Neural progenitor cell (in vitro differentiated cells): ENCODE measurements at places on chromosomes 16 and 17.

- no peak overlapping the region for H3K4me3 ChIP-seq
- no peaks in the 10 kb centered on the region for H3K4me1 ChIP-seq
Observed at GRCh38 chr17:31250229-31250628, 46.8 kb downstream of the OMG start.

GRCh38 chr16:30004424-30004776 is 6.4 kb downstream of the DOC2A start:
- peaks cover 7% of the 10 kb centered on the region for H3K27me3 ChIP-seq
- no peaks in the 10 kb centered on the region for H3K36me3 ChIP-seq
- H3K27ac ChIP-seq: peak overlapping the region; percentile 46
- no peak for DNase-seq
- no peak overlapping the region for H3K4me3 ChIP-seq

- H3K27me3 ChIP-seq: no peaks in the 10 kb centered on the region
- no peak for DNase-seq
- no peaks in the 10 kb centered on the region for H3K36me3 ChIP-seq
- H3K27ac ChIP-seq: no peak overlapping the region
- H3K4me1 ChIP-seq: no peaks in the 10 kb centered on the region
Observed at GRCh38 chr17:81582341-81582740, 30.2 kb upstream of the FAAP100 start.

GRCh38 chr17:31538080-31538762 is 146.7 kb downstream of the RAB11FIP4 start:
- no peak for DNase-seq
- H3K27ac ChIP-seq: no peak overlapping the region
- no peaks in the 10 kb centered on the region for H3K36me3 ChIP-seq
- H3K4me1 ChIP-seq: peaks cover 4% of the 10 kb centered on the region
- no peaks in the 10 kb centered on the region for H3K27me3 ChIP-seq

DNA sequence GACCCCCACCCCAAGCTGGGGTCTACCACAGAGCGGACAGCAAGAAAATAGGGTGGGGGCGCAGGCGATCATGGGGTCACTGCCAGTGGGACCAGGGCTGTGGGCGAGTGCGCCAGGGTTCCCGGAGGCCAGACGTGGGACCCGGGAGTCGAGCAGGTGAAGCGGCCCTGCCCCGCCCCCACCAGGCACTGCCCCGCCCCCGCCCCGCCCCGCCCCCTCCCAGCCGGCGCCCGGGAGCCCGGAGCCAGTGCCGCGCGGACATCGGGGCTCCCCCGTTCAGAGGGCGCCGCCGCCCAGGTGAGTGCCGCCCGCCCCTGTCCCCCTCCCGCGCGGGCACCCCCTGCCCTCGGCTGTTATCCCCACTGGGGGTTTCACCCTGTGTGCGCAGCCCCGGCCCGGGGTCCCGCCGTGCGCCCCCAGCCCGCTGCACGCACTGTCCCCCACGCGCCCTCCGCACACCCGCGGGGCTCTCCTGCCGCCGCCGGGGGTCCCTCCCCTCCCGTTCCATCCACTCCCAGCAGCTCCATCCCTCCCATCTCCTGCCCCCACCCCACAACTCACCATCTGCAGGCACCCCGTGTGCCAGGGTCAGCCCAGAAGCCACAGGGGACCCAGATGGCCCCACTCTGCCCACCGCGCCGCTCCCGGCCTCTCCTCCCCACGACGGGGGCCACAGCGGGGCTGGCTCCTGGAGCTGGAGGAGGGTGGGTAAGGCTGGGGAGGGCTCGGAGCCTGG is at the start of gene SSTR5:
SSTR5 (plus strand) TSS at position 222 of the 736 bp plus-strand sequence. CDS start 6,122 bp downstream, outside the sequence.
- no peaks in the 10 kb centered on the region for H3K36me3 ChIP-seq
- H3K27ac ChIP-seq: no peak within 1 kb of the TSS
- H3K4me1 ChIP-seq: peaks cover 17% of the 10 kb centered on the region
- peak within 1 kb of the TSS; percentile 25 for H3K4me3 ChIP-seq
- peaks cover 54% of the 10 kb centered on the region for H3K27me3 ChIP-seq

DNA sequence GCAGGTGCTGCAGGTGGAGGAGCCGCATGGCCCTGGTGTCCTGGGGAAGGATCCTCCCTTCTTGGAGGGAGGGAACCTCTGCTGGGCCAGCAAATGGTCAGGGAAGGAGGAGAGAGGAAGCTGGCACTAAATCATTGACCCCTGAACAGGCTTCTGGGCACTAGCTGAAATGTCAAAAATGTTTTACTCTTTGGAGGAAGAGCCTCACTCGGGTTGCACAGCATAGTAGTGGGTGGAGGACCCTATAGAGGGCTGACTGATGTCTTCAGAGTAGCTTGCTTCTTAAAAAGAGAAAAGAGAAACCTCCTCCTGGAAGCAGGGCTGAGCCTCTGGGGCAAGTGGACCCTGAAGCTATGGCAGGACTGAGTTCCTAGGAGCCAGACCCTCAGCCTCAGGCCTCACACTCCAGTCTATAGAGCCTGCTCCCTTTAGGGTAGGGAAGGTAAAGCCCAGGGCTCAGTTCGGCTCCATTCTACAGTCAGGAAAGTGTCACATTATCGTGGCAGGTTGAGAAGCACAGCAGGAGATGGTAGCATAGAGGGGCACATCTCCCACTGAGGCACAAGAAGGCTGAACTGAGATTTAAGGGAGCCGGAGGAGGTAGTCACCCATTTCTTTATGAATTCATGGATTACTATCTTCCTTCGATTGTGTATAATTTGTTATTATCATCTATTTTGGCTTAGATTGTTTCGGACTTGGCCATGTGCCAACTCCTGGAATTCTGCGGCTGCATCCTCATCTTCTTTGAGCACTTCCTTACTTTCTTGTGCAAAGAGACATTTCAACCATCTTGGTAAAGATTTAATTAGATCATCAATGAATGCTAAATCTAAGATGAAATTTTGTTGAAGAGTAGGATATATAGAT is 7.3 kb upstream of the CUEDC1 start:
- H3K4me1 ChIP-seq: peaks cover 7% of the 10 kb centered on the region
- no peak for DNase-seq
- no peak overlapping the region for H3K27ac ChIP-seq

DNA sequence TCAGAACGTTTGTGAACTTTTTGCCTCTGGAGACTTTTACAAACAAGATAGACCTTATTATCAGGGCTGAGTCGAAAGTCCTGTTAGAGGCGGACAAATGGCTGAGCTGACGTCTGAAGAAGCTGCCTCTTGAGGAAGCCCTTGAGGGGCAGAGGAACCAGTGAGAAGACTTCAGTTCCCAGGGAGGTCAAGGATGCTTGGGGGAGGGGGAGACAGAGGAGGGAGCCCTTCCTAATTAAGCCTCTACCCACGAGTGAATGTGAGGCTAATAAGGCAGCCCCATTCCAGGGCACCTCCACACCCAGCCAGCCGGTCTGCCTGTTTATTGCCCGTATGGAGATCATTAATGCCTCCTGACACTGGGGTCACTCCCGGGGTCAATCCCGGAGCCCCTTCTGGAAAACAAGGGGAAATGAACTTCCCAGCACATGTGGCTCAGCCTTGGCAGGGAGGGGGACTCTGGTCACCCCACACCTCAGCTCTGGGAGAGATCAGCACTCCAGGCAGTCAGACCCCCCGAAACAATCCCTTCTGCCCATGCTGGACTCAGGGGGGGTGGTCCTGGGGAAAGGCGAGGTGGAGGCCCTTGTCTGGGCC is 9.2 kb upstream of the TBX4 start:
- no peak overlapping the region for H3K4me3 ChIP-seq
- H3K4me1 ChIP-seq: peaks cover 7% of the 10 kb centered on the region
- no peak overlapping the region for H3K27ac ChIP-seq
- no peak for DNase-seq
- H3K27me3 ChIP-seq: peaks cover 39% of the 10 kb centered on the region
- H3K36me3 ChIP-seq: no peaks in the 10 kb centered on the region

DNA sequence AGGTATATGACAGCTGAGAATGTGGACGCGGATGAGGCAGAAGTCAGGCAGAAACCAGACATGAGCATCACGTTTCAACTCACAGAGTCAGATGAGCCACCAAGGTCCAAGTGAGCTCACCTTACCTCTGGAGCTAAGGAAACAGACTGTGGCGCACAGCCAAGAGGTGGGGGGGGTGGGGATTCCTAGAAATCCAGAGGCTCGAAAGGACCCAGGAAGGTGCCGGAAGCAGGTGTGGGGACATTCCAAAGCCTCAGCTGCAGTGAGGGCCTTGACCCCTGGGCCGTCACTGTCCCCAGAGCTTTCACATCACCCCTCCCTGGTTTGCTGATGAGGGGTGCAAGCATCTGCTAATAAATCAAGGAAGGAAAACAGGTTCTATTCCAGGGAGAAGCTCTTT is 29.3 kb upstream of the RCVRN start:
- no peaks in the 10 kb centered on the region for H3K36me3 ChIP-seq
- no peak for DNase-seq
- H3K27me3 ChIP-seq: no peaks in the 10 kb centered on the region

- no peak overlapping the region for H3K27ac ChIP-seq
- H3K36me3 ChIP-seq: no peaks in the 10 kb centered on the region
- H3K27me3 ChIP-seq: no peaks in the 10 kb centered on the region
- H3K4me3 ChIP-seq: no peak overlapping the region
Observed at GRCh38 chr17:7557775-7558543, 591 bp upstream of the TNFSF13 start.

DNA sequence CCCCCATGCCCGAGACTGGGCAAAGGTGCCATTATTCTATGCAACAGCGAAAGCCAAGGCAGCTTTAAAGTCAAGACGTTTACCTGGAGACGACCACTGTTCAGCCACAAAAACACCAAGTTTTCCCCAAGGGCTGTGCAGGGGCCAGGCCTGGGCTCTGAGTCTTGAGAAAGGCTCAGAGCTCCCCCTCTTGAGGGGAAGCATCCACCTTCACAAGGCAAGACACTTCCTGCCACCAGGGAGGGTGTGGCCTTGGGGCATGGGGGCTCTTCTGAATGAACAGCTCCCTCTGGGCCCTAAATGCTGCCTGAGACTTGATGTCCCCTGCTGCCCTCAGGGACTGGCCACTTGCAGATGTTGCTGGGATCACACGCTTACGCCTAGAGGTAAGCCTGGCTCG is 26.5 kb downstream of the PDIA2 start:
- no peaks in the 10 kb centered on the region for H3K4me1 ChIP-seq
- no peak overlapping the region for H3K4me3 ChIP-seq
- H3K36me3 ChIP-seq: no peaks in the 10 kb centered on the region
- H3K27me3 ChIP-seq: no peaks in the 10 kb centered on the region

GRCh38 chr16:26705346-26705745 is 361.4 kb upstream of the C16orf82 start:
- no peaks in the 10 kb centered on the region for H3K27me3 ChIP-seq
- no peaks in the 10 kb centered on the region for H3K36me3 ChIP-seq
- H3K27ac ChIP-seq: no peak overlapping the region
- no peak for DNase-seq
- no peak overlapping the region for H3K4me3 ChIP-seq

DNA sequence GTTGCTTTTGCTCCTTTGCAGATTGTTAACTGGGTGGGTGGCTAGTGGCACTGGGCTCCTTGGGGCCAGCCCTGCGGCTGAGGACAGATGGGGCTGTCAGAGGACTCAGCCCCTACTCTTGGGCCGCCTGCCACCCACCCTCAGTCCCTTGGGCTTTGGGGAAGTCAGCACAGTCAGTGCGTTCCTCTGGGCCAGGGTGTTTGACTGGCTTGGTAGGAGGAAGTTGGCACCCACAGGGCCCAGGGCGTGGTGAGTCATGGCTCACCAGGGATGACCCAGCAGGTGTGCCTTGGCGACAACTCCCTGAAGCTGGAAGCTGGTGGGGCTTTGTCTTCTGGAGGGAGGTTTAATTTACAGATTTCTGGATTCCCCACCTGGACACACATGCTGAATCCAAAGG is 32.4 kb downstream of the HAPSTR1 start:
- no peaks in the 10 kb centered on the region for H3K4me1 ChIP-seq
- H3K4me3 ChIP-seq: no peak overlapping the region
- no peak for DNase-seq
- H3K36me3 ChIP-seq: peaks cover 4% of the 10 kb centered on the region
- H3K27me3 ChIP-seq: no peaks in the 10 kb centered on the region

- no peaks in the 10 kb centered on the region for H3K27me3 ChIP-seq
- H3K36me3 ChIP-seq: no peaks in the 10 kb centered on the region
Observed at GRCh38 chr17:29140051-29140621, 40.1 kb downstream of the MYO18A start.

DNA sequence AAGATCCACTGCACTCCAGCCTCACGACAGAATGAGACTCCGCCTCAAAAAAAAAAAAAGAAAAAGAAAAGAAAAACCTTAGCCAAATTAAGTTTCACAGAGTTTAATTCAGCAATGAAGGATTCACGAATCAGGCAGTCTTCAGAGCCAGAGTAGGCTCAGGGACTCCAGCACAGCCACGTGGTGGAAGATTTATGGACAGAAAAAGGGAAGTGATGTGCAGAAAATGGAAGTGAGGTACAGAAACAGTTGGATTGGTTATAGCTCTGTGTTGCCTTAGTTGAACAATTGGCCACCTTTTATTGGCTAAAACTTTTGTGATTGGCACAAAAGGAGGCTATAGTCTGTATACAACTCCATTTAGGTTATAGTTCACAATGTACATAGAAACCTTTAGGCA is 256.6 kb downstream of the HS3ST3B1 start:
- H3K36me3 ChIP-seq: no peaks in the 10 kb centered on the region
- H3K4me1 ChIP-seq: peaks cover 11% of the 10 kb centered on the region
- no peak overlapping the region for H3K27ac ChIP-seq
- no peak for DNase-seq
- no peak overlapping the region for H3K4me3 ChIP-seq
- H3K27me3 ChIP-seq: no peaks in the 10 kb centered on the region

GRCh38 chr17:32609085-32609484 is 122.3 kb downstream of the CDK5R1 start:
- no peak for DNase-seq
- no peak overlapping the region for H3K27ac ChIP-seq
- H3K36me3 ChIP-seq: no peaks in the 10 kb centered on the region
- peaks cover 19% of the 10 kb centered on the region for H3K4me1 ChIP-seq
- H3K27me3 ChIP-seq: no peaks in the 10 kb centered on the region

GRCh38 chr16:9260666-9261065 is 169.2 kb downstream of the HAPSTR1 start:
- H3K27me3 ChIP-seq: no peaks in the 10 kb centered on the region
- no peak overlapping the region for H3K27ac ChIP-seq
- no peak overlapping the region for H3K4me3 ChIP-seq

- H3K36me3 ChIP-seq: no peaks in the 10 kb centered on the region
- peaks cover 7% of the 10 kb centered on the region for H3K4me1 ChIP-seq
- H3K27ac ChIP-seq: no peak overlapping the region
- peaks cover 6% of the 10 kb centered on the region for H3K27me3 ChIP-seq
- no peak for DNase-seq
Observed at GRCh38 chr17:81322271-81323082, 27.4 kb upstream of the SLC38A10 start.

GRCh38 chr16:11390573-11391495 is 45.6 kb downstream of the RMI2 start:
- no peak overlapping the region for H3K27ac ChIP-seq
- H3K36me3 ChIP-seq: no peaks in the 10 kb centered on the region
- no peak overlapping the region for H3K4me3 ChIP-seq
- peaks cover 15% of the 10 kb centered on the region for H3K4me1 ChIP-seq

DNA sequence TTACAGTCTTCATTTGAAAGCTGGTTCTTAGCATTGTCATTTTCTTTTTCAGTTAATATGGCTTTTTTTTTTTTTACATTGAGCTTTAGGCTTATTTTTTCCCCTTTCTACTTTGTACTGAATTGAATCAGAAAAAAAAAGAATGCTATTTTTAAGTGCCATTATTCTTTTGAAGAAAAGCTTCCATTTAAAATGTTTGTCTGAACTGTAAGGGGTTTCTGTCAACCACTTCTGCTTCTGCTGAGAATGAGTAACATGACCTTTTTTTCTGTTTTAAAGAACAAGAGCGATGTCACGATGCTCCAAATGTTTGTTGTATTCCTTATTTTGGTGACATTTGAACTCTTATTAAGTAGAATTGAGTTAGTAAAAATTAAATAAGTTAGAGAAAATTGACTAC is 50.0 kb downstream of the MRTFB start:
- H3K27ac ChIP-seq: no peak overlapping the region
- no peak for DNase-seq
- H3K4me3 ChIP-seq: no peak overlapping the region
- H3K4me1 ChIP-seq: peaks cover 28% of the 10 kb centered on the region
- H3K27me3 ChIP-seq: no peaks in the 10 kb centered on the region
